WTC11 (cell line): ENCODE measurements at places on chromosomes 1 and 21.

- no peak for DNase-seq
Observed at GRCh38 chr1:170853302-170853701, 82.0 kb upstream of the MROH9 start.

DNA sequence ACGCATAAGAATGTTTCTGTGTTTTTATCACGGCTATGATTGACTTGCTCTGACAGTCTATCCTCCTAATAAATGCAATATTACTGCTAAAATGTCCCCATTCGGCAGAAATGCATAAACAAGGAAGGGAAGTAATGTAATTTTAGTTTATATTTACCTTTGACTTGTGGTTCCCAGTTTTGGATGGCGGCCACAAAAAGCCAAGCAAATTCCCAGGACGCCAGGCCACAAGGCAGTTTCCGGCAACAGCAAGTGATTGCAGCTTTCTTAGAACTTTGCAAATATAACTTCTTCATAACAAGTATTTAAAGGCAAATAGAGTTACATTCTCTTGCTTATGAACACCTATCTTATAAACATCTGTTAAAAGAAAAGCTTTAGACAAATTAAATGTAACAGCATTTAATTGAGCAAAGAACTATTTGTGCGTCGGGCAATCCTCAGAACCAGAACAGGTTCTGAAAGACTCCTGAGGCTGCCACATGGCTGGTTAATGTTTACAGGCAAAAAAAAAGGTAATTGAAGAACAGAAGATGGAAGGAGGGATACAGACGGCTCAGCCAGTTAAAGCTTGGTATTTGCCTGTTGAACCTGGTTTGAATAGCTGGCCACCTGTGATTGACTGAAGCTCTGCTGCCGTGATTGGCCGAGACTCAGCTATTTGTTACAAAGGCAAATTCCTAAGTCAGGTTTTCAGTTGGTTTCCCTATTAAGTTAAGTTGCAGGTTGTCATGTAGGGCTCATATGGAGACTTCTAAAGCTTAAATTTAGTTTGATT lies 80.8 kb downstream of the C21orf91 start:
- no peak for DNase-seq

GRCh38 chr1:218634212-218634611 lies 289.1 kb downstream of the TGFB2 start:
- DNase-seq, result no peak

GRCh38 chr1:247216261-247216660 lies 39.6 kb upstream of the VN1R5 start:
- no peak for DNase-seq

DNA sequence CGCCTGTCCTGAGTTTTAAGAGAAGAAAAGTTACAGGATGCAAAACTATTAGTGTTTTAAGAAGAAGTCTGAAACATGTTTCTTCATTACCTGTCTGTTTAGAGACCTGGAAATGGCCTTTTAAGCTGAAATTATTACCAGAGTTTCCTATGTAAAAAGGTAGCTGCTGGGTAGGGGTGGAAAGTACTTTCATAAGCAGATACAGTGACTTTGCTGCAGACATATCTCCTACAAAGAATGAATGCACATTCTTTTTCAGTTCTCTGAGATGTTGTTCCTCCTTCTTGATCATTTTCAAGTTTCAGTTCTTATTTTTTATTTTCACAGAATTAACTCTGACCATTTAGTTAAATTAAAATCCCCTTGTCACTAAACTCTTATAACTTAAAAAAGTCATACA lies 1329.6 kb downstream of the KCNT2 start:
- DNase-seq, result no peak

- DNase-seq, result no peak
Observed at GRCh38 chr1:207363871-207364270, 42.4 kb downstream of the CD55 start.

- DNase-seq, result no peak
Observed at GRCh38 chr1:214494706-214495105, 56.7 kb downstream of the PTPN14 start.

DNA sequence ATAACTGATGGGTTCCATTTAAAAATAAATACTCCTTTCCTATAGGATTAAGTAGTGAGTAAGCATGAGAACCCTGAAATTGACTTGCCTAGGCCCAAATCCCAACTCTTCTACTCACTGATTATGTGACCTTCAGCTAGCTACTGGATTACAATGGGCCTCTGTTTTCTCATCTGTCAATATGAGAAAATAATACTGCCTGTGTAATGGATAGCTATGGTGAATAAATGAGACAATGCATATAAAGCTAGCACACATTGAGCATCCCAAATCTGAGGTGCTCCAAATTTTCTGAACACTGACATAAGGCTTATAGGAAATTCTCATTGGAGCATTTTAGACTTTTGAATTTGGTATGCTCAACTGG lies 5.3 kb upstream of the LRRC8C start:
- DNase-seq, result no peak

DNA sequence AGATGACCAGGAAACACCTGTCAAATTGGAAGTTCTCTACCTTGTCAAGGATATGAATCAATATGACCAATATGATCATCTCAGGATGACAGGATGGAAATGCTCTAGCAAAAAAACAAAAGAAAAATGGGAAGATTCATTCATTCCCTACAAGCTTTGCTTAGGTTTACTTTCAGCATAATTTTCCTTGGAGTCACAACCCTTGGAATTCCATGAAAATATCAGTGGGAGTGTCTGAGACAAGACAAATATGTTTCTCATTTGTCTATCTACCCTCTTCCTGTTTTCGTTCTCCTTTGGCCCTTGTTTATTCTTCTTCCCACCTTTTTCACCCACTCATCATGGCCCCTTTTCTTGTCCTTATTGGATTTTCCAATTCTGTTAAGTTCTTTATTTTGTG lies 50.6 kb downstream of the COLGALT2 start:
- DNase-seq, result no peak

DNA sequence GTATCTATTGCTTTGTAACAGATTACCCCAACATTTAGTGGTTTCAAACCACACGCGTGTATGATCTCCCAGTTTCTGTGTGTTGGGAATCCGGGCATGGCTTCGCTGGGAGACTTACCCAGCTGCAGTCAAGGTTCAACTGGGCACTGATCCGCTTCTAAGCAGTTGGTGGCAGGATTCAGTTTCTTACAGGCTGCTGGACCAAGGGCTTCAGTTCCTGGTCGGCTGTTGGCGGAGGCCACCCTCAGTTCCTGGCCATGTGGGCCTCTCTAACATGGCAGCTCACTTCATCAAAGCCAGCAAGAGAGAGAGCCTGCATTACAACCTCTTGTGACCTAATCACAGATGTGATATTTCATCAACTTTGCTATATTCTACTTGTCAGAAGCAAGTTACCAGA lies 53.8 kb upstream of the NEK2 start:
- DNase-seq, result no peak

- DNase-seq, result no peak
Observed at GRCh38 chr1:246083416-246083815, 423.7 kb downstream of the SMYD3 start.

DNA sequence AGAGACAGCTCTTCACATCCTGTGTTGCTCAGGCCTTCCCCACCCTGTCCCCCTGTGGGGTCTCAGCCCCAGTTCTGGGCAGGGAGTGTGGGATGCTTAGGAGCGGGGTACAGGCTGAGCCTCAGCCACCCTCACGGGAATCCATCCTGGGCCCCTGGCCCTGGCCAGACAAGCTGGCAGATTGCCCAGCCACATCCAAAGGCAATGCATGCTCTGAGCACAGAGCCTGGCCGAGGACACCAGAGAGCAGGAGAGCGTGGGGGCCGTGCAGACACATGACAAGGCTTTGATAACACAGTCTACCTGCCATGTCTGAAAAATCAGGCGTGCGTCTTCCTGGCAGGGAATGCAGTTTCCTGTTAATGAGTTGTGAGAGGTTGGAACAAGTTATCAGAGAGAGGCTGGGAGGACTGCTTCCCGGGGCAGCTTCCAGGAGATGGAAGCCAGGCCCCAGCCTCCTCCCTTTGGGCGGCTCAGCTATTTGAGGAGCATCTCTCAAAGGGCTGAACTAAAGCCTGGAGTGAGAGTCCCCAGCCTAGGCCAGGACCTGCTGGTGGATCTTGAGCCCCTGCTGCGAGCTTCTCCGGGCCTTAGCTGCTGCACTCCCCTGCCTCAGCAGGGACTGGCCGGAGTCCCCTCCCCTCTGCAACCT lies 72.2 kb upstream of the SELENON start:
- peak; percentile 36 for DNase-seq

DNA sequence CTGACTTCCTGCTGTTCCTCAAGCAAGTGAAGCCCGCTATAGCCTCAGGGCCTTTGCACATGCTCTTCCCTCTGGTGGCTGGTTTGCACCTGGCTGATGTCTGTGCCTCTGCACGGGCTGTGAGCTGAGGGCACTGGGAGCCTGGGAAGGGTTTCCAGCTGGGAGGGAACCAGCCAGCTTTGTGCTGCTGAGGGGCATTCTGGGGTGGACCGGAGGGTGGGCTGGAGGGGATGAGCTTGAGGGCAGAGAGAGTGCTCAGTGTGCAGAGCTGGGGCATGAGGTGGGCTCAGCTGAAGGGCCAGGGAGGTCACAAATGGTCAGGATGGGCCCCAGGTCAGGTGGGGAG lies 305.7 kb downstream of the MATN1 start:
- DNase-seq, result no peak

DNA sequence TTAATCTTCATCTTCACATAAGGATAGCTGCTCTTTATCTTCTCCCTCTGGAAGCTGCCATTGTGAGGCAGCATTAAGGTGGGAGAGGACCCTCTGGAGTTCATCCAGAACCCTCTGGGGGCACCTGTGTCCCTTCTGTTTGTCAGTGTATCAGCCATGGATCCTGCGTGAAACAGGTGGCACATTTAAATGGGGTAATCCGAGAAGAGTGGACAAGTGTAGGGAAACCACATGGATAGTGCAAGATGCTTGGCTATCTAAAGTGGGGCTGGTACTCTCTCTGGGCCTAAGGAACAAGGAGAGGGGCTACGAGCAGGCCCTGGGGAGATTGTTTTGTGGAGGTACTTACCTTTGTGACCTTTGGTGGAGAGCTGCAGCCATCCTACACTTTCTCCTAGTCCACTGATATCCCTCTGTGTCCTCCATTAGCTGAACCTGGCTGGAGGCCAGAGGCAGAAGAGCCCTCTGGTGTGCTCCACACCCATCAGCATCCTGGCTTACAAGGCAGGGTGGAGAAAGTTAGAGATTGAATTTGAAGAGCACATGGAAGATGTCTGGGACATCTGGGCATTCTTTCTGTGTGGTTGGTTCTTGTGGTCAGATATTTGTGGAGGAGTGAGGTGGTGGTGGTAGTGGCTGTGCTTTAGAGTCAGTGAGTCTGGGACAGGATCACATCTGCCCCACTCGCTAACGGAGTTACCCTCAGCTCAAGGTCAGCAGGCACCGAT lies 117.7 kb downstream of the FGGY start:
- DNase-seq, result no peak

DNA sequence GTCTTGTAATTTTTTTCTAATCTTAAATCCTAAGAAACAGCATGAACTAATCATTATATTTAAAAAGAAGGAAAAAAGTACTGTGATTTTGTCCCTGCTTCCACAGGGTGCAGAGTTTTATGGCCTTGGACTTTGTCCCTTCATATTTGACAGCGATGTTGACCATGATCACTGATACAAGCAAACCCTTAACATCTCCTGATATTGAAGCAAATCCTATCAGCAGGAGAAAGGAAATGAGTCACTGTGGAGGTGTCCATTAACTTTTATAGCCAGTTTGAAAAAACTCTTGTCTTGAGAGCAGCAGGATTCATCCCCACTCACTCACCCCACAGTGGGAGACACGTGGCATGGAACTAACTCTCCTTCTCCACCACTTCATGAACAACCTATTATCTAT lies 5.1 kb upstream of the REG4 start:
- no peak for DNase-seq

GRCh38 chr1:12615159-12615864 lies 2.7 kb downstream of the DHRS3 start:
- no peak for DNase-seq

- DNase-seq, result no peak
Observed at GRCh38 chr1:203915811-203916210, 54.4 kb downstream of the SNRPE start.

GRCh38 chr1:57340334-57341070 lies 83.4 kb downstream of the DAB1 start:
- DNase-seq, result no peak

DNA sequence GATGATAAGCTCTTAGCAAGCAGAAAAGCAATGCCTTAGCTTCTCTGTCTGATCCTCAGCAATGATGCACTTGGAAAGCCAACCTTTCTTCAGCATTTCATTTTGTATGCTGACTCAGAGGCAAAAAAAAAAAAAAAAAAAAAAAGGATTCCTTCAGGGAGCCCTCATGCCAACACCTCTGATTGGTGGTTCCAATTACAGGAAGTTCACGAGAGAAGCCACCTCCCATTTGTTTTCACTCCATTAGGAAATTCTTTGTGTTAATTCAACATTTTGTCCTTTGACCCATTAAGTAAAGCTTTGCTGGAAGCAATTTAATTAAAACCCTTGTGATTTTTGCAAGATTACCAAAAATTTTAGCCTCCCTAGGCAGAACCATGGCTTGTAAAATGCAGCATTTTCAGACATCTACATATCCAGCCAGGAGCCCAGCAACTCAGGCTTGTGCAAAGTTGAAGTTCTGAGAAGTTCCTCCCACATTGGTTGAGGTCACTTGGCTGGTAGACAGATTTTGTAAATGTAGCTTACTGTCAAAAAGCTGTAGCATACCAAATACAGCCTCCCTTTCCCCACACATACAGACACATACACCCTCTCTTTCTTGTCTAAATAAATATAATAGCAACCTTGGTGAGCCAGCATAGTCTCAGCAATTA lies 27.1 kb upstream of the VTCN1 start:
- DNase-seq, result no peak
